ENCODE measurements at places on chromosomes 4 and X. TPM values are rescaled to one million over a fixed set of nuclear protein-coding genes. Genes with fewer than 3 reads are reported as not detected.
A peak's percentile ranks its signal among the peaks of the same experiment; 100 is the strongest.

DNA sequence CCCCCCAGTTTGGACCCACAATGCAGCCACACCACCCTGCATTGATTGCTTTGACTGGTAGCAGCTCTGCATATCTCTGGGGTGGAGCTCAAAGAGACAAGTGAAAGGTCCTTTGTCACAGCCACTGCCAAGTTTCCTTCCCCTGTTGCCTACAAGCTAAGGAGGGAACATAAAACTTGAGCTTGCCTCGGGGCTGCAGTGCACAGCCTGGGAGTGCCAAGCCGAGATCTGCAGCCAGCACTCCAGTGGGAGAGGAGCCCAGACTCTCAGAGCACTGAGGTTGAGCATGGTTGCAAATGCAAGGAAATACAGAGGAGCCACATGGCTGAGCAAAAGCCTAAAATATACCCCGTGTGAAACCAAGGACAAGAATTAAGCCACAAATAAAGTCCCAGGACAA lies 142.2 kb downstream of the DKK2 start:
- DNase-seq = peak; percentile 13

VGLL1 gene
- 2.4 TPM for polyA plus RNA-seq

DNA sequence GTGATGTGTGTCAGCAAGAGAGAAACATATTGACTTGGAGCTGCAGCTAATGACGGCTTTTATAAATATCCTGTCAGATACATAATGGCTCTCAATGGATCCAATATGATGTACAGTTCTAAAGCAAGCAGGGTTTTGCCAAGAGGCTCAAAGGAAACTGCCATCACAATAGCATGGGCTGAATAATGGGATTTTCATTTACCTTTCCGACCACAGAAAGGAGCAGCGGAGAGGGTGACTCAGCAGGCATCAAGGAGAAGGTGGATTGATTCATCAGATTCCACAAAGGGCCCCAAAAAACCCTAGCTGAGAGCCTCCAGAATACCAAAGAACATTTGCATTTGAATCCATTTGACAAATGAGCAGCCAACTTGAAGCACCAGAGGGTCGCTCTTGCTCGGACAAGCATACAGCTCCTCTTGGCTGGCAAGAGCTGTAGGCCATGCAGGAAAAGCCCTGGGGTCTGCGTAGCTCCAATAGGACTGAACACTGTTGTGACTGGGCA lies 355.7 kb upstream of the NOCT start:
- no peak for DNase-seq

ZFP42 gene
- 0.35 TPM for polyA plus RNA-seq

DNA sequence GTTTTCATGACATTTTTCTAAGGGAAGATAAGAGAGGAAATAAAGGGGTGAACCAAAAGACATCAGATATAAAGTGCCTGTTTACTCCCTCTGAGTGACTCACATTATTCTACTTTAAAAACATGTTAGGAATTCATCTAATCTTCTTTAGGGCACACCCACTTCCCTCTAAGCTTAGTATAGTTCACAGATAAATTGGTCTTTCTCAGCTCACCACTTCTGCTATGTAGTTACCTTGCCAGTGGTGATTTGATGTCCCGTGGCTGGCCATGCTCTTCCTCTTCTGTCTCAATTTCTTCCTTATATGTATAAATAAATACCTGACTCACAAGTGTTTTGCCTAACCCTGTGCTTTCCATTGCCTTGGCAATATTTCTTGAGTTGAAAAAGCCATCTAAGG lies 96.8 kb downstream of the PDLIM5 start:
- no peak for DNase-seq

All from lung (tissue), 17 donors.